ENCODE measurements at places on chromosomes 3 and 15. TPM values are rescaled to one million over a fixed set of nuclear protein-coding genes. Genes with fewer than 3 reads are reported as not detected.

DNA sequence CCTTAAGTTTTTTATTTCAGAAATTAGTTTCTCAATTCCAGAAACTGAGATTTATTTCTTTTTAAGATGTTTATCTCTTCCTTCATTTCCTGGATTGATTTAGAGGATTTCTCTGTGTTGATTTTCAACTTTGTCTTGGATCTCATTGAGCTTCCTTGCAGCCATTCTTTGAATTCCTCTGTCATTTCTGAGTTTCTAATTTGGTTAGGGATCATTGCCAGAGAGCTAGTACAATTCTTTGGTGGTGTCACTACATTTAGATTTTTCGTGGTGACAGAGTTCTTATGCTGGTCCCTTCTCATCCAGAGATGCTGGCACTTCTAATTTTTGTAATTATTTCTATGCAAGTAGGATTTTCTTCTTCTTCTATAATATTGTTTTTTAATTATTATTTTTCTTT is 691.1 kb upstream of the NAALADL2 start:
- no peak overlapping the region for H3K4me3 ChIP-seq
- DNase-seq: no peak
- H3K27ac ChIP-seq: no peak overlapping the region
- no peaks in the 10 kb centered on the region for H3K4me1 ChIP-seq
- no peaks in the 10 kb centered on the region for H3K36me3 ChIP-seq

Gene IDH2
- 48.1 TPM for total RNA-seq

Gene SH3GL3
- 1.3 TPM for total RNA-seq

Gene APBA2
- 0.47 TPM for total RNA-seq
